Caudate nucleus (tissue), 63 donors: ENCODE measurements at places on chromosomes 11 and 22.
A peak's percentile ranks its signal among the peaks of the same experiment; 100 is the strongest.

DNA sequence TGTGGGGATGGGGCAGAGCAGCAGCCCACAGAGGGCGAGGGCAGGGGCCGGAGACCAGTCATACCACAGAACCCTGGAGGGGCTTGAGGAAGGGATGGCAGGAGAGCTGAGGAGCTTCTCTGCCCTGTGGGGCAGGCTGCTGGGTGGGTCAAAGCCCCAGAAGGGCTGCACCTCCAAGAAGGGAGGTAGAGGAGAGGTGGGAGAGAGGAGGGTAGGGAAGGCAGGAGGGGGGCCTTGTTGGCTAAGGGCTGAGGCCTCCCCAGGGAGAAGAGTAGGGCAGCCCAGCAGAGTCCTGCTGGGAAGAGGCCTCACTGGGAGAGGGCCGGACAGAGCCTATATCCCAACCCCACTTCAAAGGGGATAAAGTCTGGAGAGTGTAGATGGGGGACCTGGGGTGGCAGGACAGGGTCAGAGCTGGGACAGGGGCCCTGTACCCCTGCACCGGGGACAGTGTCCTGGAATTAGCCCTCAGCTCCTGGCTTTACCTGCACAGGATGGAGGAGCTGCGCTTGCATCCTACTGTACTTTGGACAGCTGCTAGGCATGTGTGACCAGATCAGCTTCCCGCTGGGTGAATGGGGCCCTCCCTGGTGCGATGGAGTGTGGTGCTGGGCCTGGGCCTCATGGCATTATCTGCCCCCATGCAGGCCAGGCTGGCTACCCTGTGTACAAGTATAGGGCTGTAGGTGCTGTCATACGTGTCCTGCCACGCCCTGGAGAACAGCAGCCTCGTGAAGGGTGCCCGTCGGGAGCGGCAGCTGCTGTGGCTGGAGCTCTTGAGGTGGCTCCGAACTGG, 7.3 kb downstream of the DGCR6L start:
- no peak for DNase-seq

GRCh38 chr11:126029805-126030204, 32.9 kb downstream of the CDON start:
- no peak for DNase-seq

- DNase-seq = no peak
These were observed 104.6 kb upstream of the SORL1-AS1 start for GRCh38 chr11:121557348-121557747.

DNA sequence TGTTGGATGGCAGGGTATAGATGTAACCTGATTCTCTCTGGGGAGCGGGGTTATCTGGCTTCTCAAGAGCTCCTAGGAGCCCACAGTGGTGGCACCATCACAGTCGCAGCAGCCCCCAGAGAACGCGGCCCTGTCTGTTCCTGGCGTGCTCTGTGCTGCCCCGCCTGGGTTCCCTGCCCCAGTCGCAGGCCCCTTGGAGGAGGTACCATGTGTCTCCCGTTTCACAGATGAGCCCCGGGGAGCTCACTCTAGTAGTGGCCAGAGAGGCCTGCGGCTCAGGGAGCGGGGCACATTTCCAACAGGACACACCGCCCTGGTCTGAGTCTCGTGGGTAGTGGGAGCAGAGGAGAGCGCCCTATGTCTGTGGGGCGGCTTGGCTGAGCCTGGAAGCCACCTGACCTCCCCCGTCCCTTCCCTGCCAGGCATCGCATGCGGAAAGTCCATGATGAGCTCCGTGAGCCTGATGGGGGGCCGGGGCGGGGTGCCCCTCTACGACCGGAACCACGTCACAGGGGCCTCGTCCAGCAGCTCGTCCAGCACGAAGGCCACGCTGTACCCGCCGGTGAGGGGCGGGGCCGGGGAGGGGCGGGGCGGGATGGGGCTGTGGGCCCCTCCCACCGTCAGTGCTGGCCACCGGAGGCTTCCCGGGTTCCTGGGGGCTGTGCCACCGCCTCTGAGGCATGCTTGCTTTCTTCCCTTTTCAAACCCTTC, 21.0 kb upstream of the PPP6R3 start:
- DNase-seq = no peak

DNA sequence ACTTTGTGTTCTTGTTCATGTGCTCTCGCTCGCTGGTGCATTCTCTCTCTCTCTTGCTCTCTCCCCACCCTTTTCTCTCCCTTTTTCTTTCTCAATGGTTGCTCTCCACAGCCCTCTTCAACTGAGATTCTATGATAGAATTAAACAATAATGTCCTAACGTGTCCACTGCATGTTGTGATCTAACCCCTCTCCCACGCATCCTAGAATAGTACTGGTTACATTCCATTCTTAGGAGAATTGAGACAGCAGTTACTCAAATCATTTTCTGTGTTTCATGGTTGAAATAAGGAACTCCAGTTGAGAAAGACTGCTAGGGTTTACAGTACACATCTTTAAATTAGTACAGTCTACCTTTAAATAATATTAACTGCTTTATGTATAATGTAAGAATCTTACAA, 318.1 kb upstream of the PITPNB start:
- no peak for DNase-seq

- no peak for DNase-seq
These were observed 3.1 kb upstream of the RAG2 start for GRCh38 chr11:36601155-36601554.

DNA sequence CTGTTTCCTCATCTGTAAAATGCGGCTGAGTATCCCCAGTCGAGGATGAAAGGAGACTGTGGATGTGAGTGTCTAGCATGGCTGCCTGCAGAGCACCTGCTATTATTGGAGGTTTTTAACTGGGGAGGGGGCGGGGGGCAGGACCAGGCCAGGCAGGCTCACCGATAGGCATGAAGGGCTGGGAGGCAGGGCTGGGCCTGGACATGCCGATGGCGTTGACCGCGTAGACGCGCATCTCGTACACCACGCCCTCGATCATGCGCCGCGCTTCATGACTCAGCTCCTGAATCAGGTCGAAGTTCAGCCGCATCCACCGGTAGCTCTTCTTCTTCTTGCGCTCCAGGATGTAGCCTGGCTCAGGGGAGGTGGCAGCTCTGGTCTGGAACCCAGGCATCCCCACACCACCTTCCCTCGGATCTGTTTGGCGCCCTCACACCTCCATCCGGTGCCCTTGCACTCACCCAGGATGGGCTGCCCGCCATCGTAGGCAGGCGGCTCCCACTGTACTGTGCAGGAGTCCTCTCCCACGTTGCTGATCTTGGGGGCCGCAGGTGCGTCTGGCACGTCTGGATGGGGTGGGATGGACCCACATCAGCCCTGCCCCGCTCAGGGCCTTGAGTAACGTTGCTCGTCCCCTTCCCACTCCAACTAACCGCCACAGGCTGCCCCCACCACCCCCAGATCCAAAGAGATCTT, 15.1 kb downstream of the MYBPC3 start:
- DNase-seq = no peak

DNA sequence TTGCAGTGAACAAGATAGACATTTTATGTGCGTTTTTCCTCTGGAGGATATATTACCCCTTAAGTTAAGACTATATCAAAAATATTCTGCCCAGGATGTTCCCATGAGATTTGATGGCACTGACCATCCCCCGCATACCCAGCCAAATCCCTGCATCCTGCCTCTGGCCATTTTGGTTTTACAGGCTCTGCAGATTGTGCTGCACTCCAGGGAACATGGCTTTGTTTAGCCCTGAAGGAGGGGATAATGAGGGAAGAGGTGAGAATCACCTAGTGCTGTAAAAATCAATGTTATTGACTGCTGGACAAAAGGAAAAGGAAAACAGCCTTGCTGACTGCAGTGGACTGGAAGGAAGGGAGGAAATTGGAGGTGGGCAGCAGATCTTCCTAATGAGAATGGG, 717.4 kb downstream of the DLG2 start:
- no peak for DNase-seq

DNA sequence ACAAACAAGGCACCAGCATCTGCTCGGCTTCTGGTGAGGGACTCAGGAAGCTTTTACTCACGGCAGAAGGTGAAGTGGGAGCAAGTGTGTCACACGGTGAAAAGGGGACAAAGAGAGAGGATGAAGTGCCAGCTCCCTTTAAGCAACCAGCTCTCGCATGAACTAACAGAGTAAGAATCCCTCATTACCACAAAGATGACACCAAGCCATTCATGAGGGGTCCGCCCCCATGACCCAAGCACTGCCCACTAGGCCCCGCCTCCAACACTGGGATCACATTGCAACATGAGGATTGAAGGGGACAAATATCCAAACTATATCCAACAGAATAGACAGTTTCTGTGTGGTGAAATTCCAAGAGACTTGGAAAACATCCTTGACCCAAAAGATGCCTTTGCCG, 198.2 kb upstream of the POU2AF2 start:
- DNase-seq = no peak

- no peak for DNase-seq
These were observed 101.6 kb upstream of the TOP3B start for GRCh38 chr22:22084089-22084711.

DNA sequence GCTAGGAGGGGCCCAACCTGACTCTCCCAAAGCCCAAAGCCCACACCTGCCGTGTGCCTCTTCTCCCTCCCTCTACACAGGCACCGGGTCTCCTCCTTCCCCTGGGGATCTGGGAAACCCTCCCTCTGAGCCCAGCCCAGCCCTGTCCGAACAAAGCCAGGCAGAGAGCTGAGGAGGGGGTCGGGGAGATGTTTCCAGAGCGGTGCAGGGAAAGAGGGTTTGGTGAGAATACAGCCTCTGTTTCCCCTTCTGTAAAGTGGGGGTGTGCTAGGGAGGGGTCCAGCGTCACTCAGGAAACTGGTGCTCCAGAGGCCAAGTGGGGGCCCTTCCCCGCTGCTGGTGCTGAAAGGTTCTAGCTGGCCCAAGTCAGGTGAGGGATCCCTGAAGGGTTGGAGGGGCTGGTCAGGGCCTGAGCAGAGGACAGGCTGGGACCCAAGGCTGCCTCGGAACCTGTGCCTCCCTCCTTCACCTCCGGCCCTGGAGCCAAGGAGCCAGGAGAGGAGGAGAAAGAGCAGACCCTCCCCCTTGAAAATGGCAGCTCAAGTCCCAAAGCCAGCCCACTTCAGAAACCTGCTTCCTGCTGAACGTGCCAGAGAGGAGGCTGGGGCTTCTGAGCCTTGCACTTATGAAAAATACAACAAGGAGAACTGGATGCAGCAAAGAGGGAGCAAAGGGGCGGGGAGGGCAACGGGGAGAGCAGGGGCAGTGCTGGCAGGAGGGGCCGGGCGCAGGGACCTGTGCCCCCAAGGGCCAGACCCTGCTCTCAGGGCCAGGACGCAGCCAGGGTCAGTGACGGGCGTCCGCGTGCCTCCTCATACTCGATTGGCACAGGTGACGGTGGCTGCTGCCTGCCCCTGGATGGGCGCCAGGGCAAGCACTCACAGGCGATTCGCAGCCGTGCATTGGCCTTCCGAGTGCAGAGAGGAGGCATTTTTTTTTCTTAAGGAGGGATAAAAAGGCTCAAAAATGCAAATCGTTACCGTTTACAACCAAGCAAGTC, 43.2 kb downstream of the MACROD1 start:
- DNase-seq = no peak

DNA sequence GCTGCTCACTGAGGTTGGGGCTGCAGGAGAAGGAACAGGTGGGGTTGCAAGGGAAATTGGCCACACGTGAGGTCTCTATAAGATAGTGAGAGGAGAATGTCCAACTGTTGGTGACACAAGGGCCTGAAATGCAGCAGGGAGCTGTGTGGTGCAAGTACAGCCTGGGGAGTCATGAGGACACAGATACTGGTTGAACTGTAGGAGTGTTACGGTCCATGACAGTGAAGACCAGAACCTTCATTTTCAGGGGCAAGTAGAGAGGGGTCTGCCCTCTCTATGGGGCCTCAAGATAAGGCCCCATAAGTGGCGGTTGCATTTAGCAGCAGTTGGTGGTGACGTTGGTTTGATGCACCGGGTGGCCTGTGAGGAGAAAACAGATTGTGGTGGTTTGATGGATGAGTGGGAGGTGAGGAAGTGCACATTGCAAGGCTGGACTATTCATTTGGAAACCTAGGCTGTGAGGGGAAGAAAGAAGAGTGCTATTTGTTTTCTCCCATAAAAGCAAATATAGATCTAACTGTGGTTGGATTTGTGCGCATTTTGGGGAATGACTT, 39.4 kb downstream of the MICAL2 start:
- DNase-seq = no peak

GRCh38 chr11:64876835-64877341, 1.5 kb downstream of the EHD1 start:
- DNase-seq = no peak

GRCh38 chr11:2104524-2105440, 34.4 kb downstream of the IGF2 start:
- DNase-seq = no peak

GRCh38 chr11:121082670-121083069, 18.4 kb upstream of the TECTA start:
- no peak for DNase-seq

GRCh38 chr11:76216536-76217325, 10.4 kb upstream of the WNT11 start:
- DNase-seq = no peak

DNA sequence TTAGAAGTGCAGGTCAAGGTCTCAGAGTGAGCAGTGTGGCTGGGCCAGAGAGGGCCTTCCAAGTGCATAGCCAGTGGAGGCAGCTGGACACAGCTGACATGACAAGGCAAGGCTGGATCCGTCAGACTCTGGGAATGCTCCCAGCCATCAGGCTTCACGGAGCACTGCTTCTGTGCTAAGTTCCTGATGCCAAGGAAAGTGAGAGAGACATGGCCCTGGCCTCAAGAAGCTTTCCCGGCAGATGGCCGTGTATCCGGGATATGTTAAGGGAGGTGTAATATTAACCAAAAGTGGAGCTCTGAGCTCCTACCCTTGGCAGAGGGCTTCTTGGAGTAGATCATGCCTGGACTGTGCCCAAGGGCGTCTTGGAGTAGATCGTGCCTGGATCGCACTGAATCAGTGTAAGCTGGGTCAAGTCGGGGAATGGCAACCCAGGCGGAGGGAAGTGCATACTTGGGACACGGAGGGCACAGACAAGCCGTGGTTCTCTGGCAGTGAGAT, 7.4 kb upstream of the EFCAB6 start:
- DNase-seq = no peak

- peak; percentile 77 for DNase-seq
These were observed at the start of the genes NUDT22 and TRPT1 for GRCh38 chr11:64225608-64226506. NUDT22 (plus strand) TSS chr11:64226274; CDS start chr11:64226653, 379 bp downstream. TRPT1 (minus strand) TSS chr11:64226186; CDS start chr11:64225860, 326 bp downstream.

DNA sequence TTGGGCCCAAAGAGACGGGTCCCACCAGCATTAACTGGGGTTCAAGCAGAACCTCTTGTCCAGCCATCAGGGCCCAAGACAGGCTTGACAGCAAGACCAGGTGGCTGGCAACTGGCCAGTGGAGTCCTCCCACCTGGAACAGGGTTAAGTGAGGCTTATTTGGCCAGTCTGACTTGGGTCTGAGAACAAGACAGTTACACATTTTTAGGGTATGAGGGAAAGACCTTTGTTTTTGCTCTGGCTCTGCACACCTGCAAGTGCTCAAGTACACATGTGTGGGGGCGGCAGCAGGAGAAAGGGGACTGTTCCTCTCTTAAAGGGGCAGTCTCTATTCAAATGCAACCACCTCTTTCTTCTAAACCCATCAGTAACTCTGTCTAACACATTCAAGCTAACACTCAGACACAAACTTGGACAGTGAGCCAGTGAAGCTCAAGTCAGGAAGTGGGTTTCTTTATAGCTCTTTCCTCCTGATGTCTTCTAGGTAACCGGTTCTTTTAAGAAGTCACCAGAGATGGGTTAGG, 116.2 kb downstream of the ETS1 start:
- no peak for DNase-seq

- peak; percentile 21 for DNase-seq
These were observed 16.0 kb downstream of the STARD10 start for GRCh38 chr11:72777755-72778278.

GRCh38 chr22:50738649-50739227, 734 bp downstream of the ACR start:
- DNase-seq = no peak
